ENCODE measurements at places on chromosomes 12 and 14.

DNA sequence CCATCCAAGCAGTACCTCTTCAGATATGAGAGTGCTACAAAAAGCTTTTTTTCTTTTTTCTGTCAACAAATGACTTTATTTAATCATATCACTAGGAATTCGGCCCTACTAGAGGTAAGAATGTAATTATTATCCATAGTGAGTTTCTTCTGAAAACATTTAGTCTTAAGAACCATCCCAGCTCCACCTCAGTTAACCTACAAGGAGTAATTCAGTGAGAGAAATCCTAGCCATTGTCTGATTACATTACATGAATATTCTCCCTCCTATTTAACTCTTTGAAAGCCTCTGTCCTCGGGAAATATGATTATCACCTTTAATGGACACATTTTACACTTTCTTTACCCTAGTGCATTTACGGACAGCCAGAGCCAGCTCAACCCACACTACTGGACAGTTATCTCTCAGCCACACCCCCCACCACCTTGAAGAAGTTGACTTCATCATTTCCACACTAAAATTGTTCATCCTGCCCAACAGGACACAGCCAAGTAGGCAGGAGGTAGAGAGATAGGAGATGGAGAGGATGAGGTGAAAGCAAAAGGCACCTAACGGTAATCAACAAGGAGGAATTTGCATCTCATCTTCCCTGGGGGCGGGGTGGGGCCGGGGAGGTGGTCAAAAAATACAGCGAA is 1.3 kb downstream of the PPFIA2 start:
- DNase-seq: peak; percentile 2

DNA sequence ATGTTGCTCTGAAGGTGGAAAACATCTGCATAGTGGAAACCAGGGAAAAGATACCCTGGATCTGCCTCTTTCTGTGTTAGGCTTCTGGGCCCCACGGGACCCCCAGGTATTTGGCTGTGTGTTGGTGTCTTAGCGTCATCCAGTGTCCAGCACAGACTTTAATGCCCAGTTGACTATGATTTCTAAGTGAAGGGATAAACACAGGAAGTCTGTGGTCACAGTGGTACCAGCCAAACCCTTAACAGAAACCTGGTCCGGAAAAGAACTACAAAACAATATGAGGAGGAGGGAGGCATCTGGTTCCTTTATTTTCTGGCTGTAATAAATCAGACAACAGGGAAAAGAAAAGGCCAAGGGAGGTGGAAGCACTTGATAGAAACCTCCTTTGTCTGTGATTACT is 56.4 kb downstream of the CMKLR1 start:
- DNase-seq: no peak

- DNase-seq: peak; percentile 49
Observed at GRCh38 chr14:104639885-104640548, 35.4 kb upstream of the TMEM179 start.

GRCh38 chr14:75554482-75554881 is 23.9 kb upstream of the FLVCR2 start:
- no peak for DNase-seq

DNA sequence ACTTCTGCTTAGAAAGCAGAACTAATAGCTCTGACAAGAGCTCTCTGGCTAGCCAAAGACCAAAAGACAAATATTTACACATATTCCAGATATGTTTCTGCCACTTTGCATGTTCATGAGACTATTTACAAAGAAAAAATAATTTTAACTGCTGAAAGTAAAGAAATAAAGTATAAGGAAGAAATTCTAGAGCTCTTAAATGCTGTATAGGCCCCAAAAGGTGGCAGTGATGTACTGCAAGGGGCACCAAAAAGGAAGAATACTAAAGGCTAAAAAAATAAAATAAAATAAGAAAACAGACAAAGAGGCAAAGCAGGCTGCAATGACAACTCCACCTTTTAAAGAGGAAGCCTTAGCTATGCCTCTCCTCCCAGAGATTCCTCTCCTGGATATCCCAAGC is 23.0 kb downstream of the KLRK1 start:
- peak; percentile 61 for DNase-seq

GRCh38 chr14:60166142-60166541 is 944 bp upstream of the DHRS7 start:
- no peak for DNase-seq

- DNase-seq: no peak
Observed at GRCh38 chr12:7479771-7480170, 23.8 kb downstream of the CD163 start.

- no peak for DNase-seq
Observed at GRCh38 chr12:57839996-57840395, 6.5 kb downstream of the CTDSP2 start.

- no peak for DNase-seq
Observed at GRCh38 chr14:66440801-66441200, 45.4 kb upstream of the CCDC196 start.

- no peak for DNase-seq
Observed at GRCh38 chr12:30582943-30583342, 112.7 kb downstream of the IPO8 start.

DNA sequence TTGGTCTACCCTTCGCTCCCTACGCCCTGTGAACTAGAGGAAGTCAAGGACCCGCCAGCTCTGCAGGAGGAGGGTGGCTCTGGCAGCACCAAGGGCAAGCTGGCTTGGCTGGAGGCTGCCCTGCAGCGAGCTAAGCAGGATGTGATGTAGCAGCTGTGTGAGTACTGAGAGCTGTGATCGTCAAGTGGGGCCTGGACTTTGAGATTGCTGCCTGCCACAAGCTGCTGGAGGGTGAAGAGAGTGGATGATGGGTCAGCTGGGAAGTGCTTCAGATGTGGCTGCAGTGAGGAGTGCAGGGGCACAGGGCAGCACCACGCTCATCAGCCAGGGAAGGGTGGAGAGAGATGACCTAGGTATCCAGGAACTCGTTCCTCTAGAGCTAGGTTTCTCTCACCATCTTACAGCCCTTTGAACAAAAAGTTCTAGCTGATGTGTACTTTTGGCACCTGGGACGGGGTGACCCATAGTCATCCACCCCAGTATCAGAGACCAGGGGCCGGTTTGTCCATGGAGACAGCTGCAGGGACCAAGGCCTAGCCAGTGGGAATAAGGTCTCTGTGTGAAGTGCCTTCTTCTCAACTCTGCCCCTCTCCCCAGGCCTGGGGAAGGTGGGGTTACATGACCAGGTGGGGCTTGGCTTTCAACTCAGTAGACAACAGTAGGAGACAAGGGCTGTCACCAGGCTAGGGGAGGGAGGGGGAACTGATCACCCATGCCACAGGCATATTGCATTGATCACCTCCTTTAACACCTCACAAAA is 3.2 kb downstream of the KRT86 start:
- no peak for DNase-seq

GRCh38 chr12:79688376-79689060 is 2.2 kb downstream of the PAWR start:
- no peak for DNase-seq

- DNase-seq: no peak
Observed at GRCh38 chr12:54565986-54566544, 16.7 kb downstream of the PDE1B start.

DNA sequence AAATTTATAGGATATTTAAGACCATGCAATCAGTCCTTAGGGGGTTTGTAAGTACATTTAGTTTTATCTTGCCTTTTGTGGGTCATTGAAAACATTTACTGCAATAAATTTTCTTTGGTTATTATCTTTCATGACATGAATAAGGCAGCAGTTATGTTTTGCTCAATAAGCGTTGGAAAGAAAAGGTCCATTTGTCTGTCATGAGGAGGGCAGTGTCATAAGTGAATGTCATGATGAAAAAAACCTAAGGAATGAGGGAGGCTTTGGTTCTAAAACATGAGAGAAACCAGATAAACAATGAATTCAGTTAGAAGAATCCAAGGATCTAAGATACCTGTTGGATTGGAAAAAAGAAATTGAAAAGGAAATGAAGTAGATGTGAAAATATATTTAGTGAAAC is 209.4 kb downstream of the NAV3 start:
- DNase-seq: no peak

DNA sequence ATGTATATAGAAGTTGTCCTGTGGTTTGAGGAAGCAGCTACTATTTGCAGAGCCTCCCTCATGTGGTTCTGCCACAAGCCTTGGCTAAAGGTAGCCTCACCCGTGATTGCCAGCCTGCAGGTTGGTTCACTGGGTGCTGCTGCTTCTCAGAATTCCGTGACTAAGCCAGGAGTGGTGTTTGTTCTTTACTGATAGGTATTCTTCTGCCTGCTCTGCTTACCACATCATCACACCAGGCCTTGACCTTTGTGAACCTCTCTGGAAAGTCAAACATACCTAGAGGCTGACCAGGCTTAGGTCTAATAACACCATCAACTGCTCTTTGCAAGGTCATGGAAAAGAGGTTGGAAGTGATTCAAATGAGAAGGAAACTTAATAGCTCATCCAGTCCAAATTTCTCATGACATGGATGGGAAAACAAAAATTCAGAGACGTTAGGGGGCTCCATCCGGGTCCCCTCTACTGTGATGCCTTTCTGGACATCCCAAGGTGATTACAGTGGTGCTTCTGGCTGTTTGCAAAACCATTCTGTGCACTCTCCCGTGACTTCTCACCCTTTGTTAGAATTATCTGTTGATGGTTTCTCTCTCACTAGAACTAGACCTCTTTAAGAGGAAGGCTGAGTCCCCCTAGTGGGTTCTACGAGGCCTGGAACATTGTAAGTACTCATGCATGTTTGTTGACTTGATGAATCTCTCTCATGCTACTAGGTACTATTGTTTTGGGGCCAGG is 8.5 kb upstream of the SOCS2 start:
- DNase-seq: no peak

GRCh38 chr14:71728386-71728785 is 203.8 kb upstream of the RGS6 start:
- DNase-seq: no peak

DNA sequence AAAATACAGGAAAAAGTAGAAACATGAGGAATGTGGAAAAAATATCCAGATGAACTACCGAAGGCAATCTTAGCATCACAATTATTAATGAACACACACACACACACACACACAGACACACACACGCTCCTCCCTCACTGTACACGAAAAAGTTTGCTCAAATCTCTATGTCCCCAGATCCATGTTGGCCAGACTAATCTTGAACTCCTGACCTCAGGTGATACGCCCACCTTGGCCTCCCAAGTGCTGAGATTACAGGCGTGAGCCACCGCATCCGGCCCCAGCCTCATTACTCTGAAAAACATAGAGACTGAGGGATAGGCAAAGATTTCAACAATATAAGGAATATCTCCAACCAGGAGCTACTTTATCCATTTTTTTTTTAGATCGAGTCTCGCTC is 17.2 kb downstream of the PITPNM2 start:
- no peak for DNase-seq
